ENCODE measurements at places on chromosomes 1 and 21.

GRCh38 chr1:116997066-116997465 is 4.5 kb upstream of the CD101 start:
- DNase-seq, result no peak

DNA sequence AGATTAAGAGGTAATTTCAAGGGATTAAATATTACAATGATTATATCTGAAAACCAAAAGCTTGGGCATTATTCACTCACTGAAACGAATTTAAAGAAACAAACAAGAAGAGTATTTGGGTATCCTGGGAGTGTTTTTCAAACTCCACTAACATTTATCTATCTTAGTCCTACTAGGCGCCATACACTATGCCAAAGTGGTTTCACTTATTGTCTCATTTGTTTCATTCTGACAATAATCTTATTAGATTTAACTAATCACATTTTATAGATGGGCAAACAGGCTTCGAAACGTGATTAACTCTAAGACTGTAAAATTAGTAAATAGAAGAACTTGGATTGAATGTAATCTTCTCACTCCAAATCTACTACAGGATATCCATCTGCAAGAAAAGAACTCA is 25.4 kb downstream of the ASH1L start:
- no peak for DNase-seq

DNA sequence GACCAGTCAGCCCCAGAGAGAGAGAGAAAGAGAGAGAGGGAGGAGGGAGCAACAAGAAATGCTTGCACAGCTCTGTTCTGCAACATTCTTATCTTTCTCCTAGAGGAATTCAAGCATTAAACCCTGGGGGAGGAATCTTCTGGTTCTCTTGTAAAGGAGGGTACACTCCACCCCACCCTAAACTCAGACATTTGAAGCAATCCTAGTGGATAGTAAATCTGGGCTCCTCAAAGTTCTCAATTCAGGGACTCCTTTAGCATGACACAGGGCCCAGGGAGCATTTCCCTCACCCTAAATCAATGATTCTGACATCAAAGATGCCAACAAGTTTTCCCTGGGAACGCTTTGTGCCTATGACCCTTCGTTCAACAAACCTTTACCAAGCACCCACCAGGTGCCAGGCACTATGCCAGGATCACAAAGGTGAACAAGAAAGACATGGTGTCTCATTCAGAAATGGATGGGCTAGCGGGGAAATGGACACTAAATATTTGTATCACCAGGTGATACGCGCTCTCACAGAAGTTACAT is 11.9 kb upstream of the CAPN2 start:
- DNase-seq, result no peak

- DNase-seq, result no peak
Measured at GRCh38 chr1:20684050-20684620, 23.0 kb upstream of the DDOST start.

- no peak for DNase-seq
Measured at GRCh38 chr1:221067721-221068120, 188.5 kb downstream of the HLX start.

- no peak for DNase-seq
Measured at GRCh38 chr1:67228791-67229190, 62.5 kb downstream of the IL23R start.

DNA sequence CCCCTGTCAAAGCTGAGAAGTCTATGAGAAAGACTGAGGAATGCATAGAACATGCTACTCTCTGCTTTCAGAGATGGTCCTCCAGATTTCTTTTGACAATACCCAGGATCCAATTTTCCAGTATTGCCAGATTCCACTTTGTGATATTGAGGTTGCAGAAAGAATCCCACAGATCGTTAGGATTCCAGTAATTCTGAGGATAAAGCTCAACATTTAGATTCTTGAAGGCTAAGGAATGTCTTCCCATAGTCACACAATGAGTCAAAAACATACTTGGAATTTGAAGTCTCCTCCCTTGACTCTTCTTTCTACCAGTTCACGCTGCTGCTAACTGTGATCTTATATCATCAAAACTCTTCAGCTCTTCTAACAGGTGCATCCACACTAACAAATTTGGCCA is 57.1 kb downstream of the TNFSF18 start:
- no peak for DNase-seq

DNA sequence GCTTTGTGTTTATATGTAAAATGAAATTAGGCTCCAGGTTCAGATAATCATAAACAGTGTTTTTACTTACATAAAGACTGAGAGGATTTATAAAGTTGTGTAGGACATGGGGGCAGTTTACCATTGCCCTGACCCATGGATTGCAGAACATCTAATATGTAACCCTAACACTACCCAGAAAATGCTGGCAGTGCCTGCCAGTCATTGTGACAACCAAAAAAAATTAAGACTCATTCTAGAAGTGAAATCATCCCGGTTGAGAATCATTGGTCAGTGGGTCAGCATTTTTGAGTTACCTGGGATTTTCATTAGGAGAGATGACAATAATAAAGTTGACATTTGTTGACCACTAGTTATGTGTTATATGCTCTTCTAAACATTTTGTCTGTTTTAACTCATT is 31.2 kb upstream of the THEM4 start:
- DNase-seq, result no peak

GRCh38 chr1:18440385-18441226 is 40.1 kb upstream of the KLHDC7A start:
- no peak for DNase-seq

GRCh38 chr1:180153032-180153431 is 1.6 kb upstream of the QSOX1 start:
- no peak for DNase-seq

GRCh38 chr1:50368179-50369007 is 54.9 kb downstream of the DMRTA2 start:
- no peak for DNase-seq

Measured in GM06990 (cell line).